ENCODE measurements at places on chromosomes 5 and 9.

DNA sequence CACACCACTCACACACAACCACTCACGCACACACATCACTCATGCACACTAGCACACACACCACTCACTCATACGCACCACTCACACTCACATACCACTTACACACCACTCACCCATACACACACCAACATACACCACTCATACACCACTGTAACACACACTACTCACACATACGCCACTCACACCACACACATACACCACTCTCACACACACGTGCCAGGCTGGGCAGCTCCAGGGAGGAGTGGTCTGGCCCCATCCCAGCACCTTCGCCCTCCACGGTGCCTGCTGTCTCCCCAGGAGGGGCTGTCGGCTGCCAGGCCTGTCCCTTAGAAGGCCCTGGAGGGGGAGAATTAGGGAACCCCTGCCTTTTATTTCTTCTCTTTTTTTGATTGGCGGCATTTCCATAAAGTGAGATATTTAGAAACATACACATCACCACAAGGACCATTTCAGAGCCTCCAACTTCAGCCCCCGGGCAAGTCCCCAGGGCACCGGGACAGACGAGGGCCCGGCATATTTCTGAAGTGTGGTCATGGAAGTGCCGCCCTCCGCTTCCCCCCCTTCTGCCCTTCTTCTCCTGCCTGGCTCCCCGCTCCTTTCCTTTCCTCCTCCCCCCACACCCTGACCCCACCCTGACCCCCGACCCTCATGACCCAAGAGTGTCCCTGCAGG is 6.3 kb upstream of the ASB6 start:
- DNase-seq, result no peak

DNA sequence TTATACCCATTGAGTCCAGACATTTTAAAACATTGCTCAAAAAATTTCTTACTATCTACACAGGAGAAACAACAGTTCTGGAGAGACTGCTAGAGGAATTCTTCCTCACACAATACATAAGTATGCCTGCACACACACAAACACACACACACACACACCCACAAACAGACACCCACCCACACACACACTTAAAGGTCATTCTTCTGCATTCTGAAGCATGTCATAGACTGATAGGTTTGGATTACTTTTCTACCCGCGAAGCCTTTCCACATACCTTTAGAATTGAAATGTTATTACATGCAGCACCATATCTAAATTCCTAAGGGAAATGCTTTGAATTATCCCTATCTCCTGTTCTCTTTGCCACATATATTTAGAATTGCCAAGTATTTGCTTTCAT is 80.2 kb downstream of the FAM174A start:
- DNase-seq, result no peak

- DNase-seq, result no peak
Measured at GRCh38 chr5:165157219-165157618, 1651.8 kb downstream of the MAT2B start.

GRCh38 chr5:151696470-151697061 is 9.9 kb upstream of the SPARC start:
- DNase-seq, result no peak

- no peak for DNase-seq
Measured at GRCh38 chr5:97026721-97027120, 90.8 kb downstream of the LNPEP start.

DNA sequence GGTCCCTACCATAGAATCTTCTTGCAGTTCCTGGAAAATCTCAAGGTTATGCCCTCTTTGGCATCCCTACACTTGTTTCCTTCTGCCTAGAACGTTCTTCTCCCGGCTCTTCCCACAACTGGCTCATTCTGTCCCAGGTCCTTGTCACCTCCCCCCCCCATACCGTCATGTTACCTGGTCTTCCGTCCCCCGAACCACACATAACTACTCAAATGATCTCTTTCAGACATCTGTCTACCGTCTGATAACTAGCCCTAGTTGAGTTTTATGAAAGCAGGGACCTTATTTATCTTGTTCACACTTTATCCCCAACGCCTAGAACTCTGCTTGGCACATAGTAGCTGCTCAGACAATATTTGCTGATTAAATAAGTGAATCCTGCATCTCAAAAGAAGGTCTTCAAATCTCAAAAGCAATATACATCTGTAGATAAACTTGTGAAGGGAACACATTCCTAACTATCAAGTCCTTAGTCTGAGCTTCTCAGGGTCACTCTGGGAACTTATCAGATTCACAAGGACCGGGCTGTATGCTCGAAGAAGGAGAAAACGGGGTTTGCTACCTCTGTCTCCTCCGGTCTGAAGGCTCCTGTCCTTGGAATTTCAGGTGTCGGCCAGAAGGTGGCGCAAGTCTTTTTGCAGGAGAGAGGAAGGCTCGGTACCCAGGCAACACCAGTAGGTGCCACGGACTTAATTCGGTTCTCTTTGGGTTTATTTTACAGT is 30.0 kb downstream of the LCP2 start:
- peak; percentile 84 for DNase-seq

DNA sequence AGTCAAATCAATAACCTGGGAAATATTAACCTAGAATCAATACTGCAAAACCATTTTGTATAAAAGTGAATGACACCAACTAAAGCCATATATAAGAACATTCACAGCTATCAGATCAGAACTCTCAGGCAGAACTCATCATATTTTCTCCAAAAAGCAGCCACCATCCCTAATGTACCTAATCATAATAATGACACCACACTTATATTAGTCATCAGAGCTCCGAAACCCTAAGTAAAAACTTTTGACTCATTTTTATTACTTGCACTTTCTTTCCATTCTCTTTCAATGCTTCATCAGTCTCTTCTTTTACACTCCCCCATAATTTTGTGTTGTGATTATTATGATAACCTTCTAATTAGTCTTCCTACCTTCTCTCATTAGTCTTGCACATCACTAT is 45.3 kb downstream of the INSL6 start:
- no peak for DNase-seq

GRCh38 chr9:127263664-127264063 is 910 bp upstream of the GARNL3 start:
- peak; percentile 62 for DNase-seq

DNA sequence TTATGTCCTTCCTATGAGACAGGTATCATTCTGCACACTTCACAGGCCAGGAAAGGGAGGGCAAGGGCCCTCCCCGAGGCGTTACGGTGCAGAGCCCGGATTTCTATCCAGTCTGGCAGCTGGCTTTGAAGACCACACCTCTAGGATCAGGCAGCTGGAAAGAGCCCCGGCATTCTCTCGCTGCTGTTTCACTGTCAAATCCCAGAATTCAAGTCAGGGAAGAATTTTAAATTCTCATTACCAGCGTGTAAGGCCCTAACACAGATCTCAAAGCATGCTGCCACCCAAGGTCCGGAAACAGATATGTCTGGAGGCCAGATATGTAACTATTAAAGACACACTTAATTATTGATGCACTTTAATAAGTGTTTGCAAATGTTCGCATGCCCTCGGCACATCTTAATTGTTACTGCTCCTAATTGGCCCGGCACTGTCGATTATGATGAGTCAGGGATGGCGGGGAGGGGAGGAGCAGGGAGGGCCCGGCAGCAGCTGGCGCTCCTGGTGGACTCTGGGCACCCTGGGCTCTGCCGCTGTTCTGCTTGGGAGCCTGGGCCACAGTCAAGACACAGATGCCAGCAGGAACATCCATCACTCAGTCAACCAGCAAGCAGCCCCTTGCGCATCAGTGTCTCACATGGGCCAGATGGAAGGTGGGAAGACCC is 76.3 kb upstream of the BARHL1 start:
- no peak for DNase-seq

DNA sequence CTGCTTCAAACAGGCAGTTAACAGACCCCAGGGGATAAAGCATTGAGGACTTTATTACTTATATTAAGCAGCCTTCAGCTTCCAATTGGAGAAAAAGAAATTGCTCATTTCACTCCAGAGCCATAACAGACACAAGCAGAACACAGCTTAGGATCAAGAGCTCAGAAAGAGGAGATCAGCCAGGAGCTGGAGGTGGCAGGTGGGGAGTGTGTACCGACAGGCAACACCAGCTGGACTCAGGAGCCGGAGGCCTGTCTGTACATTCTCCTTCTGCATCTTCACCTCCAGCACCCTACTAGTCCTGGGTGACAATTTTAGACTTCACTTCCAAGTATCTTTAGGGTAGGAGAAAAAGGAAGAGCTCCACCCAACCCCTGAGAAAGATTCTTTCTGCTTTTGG is 35.8 kb downstream of the NRG2 start:
- no peak for DNase-seq

- no peak for DNase-seq
Measured at GRCh38 chr5:68652534-68652965, 437.0 kb downstream of the PIK3R1 start.

- DNase-seq, result no peak
Measured at GRCh38 chr5:95619514-95620029, 315 bp upstream of the GPR150 start.

DNA sequence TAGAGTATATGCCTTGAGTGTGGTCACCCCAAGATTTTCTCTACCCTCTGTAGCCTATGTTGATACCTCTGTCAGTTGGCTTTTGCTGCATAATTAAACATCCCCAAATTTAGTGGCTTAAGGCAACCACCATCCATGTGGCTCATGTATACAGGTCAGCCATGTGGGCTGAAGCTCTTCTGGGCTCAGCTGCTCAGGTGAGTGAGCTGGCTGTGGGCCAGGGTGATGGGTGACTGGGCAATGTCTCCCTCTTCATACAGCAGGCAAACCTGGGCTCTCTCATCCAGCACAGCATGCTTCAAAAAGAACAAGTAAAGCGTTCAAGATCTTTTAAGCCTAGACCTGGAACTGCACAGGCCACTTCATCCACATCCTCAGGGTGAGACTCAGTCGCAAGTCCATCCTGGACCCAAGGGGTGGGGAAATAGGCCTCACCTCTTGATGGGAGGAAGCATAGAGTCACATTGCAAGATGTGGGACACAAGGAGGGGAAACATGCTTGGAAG is 188.2 kb upstream of the TAS2R1 start:
- DNase-seq, result no peak

DNA sequence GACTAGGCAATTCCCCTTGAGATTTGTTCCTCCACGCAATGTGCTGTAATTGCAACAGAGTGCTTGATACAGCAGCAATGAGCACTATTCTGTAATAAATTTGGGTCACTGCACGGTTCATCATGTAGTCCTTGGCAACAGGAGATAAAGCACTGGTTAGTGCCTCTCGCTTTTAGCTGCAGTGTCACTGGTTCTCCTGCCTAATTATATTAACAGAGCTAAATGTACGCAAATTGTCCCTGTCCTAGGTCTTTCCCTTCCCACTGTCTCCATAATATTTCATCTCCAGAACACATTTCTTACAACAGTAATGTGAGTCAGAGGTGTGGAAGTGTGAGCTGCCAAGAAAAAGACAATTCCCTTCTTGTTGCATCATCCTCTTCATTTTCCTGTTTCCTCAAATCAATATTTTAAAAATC is 553.1 kb downstream of the ZNF608 start:
- DNase-seq, result no peak

DNA sequence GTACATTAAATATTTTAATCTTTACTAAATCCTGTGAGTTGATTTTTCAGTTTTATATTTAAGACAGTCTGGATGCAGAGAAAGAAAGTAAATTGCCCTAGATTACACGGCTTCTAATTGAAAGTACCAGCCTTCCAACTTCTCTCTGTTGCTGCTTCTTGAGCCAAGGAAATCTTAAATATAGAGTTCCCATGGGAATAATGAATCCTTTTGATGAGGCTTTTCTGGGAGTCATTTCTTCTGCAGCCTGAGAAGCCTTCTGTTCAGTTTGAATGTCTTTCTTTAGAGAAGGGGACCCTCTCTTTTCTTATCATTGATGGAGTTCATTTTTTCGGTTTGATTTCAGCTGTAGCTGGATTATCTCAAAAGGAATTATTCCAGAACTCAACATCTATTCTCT is 317.3 kb upstream of the PTPRD start:
- no peak for DNase-seq

GRCh38 chr9:108672475-108673190 is 183.2 kb downstream of the ACTL7B start:
- no peak for DNase-seq

DNA sequence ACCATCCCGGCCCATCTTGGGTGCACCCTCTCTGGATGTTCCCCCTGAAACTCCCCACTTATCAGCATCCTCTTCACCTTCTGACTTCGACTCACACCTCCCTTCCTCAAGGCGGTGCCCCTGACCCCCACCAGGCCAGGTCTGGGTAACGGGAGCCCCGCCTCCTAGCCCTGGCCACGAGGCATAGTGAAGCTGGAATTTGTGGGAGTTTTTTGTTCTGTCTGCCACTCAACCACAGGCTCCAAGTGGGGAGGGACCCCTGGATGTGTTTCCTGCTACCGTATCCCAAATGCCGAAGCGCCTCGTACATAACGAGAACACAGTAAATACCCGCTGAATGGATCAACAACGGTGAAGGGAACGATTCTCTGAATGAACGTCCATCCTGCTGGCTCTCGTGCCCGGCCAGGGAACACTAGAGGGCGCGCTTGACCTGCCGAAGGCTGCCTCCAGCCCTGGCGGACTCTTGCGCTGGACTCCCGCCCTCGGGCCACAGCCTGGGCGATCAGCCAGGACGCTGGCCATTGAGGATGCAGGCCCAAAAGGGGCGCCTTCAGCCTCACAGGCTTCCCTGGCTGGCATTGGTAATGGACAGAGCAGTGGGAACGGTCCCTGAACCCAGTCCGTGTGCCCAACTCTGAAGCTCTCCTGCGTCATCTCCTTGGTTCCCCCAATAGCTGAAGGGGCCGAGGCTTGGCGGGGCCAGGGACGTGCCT is 47.3 kb upstream of the PHYKPL start:
- peak; percentile 92 for DNase-seq
